ENCODE measurements at places on chromosomes 4 and X.

- peak; percentile 56 for DNase-seq
Observed at GRCh38 chr4:2934077-2934812, 29.0 kb downstream of the NOP14 start.

DNA sequence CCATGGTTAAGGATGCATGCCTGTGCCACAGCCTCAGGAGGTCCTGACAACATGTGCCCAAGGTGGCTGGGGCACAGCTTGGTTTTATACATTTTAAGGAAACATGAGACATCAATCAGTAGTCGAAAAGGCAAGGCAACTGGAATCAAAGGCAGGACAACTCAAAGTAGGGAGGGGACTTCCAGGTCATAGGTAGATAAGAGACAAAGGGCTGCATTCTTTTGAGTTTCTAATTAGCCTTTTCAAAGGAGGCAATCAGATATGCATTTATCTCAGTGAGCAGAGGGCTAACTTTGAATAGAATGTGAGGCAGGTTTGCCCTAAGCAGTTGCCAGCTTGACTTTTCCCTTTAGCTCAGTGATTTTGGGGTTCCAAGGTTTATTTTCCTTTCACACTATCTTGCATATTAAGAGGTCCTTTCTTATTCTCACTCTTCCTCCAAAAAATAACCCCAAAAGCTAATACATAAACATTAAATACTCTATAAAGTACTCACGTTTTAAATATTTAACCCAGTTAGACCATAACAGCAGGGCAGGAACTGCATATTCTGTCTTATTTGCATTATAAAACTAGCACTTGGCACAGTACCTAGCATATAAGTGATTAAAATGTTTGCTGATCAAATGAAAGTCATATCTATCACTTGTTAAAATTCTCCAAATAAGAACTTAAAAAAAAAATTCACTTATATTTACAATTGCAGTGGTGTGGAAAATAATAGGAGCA is 36.3 kb upstream of the UGT8 start:
- DNase-seq: no peak

DNA sequence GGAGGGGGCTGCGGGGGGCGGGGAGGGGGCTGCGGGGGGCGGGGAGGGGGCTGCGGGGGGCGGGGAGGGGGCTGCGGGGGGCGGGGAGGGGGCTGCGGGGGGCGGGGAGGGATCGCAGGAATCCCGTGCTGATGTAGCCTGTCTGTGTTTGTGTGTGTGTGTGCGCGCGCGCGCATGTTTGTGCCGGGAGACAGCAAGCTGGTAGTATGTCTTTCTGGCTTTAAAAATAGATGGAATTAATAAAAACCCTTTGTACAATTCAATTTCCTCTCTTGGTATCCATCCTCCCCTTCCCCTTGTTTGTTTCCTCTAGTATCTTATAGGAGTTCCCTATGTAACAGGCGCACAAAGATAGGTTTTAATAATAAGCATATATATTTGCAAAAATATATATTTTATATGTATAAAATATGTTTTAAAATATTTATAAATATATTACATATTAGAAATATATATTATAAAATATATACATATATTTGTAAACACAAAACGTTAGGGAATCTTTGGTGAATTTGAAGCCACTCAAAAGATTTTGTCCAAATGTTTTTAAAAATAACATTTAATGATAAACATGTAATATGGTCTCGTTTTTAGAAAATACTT is 782 bp downstream of the ARHGAP24 start:
- no peak for DNase-seq

DNA sequence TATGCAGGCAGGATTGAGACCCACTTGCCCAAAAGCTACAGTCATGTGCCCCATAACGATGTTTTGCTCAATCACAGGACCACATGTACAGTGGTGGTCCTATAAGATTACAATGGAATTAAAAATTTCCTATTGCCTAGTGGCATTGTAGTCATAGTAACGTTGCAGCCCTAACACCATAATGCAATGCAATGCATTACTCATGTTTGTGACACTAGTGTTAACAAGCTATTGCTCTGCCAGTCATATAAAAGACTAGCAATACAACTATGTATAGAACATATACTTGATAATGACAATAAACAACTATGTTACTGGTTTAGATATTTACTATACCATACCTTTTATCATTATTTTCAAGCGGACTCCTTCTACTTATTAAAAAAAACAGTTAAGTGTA is 50.6 kb downstream of the VGLL1 start:
- no peak for DNase-seq

- DNase-seq: no peak
Observed at GRCh38 chrX:46953137-46953527, 40.9 kb downstream of the JADE3 start.

GRCh38 chr4:74331252-74331651 is 23.0 kb downstream of the EPGN start:
- no peak for DNase-seq

DNA sequence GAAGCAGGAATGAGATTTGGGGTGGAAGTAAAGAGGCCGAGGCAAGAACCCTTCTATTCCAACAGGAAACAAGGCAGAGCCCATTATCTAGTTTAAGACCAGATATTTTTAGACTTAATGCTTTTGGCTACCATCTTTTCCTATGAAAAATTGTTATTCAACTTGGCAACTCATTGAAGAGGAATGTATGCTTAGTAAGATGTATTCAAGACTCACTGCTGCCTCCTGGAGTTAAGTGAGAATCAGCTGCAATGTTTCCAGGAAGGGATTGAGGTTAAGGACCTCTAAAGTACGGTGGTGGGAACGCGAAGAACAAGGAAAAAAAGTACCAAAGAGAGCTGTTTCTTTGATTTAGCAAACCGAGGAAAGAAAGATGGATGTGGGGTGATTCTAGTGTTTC is 89.1 kb downstream of the RAPGEF2 start:
- DNase-seq: no peak

DNA sequence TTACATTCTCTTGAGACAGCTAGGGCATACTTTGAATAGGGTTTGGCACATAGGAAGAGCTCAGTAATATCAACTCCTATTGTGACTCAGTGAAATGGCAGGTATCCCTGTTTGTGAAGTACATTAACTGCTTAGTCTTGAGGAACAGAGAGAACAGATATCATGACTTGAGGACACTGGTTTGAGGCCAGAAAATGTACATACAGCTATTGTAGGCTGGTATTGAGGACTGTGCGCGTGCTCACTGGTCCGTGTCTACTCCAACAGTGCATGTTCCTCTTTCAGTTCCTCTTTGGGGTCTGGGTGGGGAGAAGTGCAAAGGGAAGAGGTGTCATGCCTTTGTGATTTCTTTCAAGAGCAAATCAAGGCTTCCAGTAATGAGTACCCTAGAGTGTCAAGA is 34.6 kb upstream of the TBC1D9 start:
- DNase-seq: no peak

GRCh38 chrX:71118985-71119535 is 664 bp downstream of the MED12 start:
- no peak for DNase-seq

- no peak for DNase-seq
Observed at GRCh38 chrX:70092247-70092646, 30.0 kb downstream of the OTUD6A start.

All from stimulated activated CD4-positive, alpha-beta T cell treated with anti-CD3 and anti-CD28 coated beads, Interleukin-12 subunit alpha, Interleukin-12 subunit beta, amount 100 ng/mL, for 4 hours (primary cell).